ENCODE measurements at places on chromosomes 7 and 10.

GRCh38 chr10:121291823-121292222, 306.4 kb downstream of the FGFR2 start:
- no peak for DNase-seq

- no peak for DNase-seq
These were observed 41.3 kb upstream of the GLI3 start for GRCh38 chr7:42278344-42278743.

- no peak for DNase-seq
These were observed 996.6 kb downstream of the SORCS1 start for GRCh38 chr10:106167946-106168345.

GRCh38 chr7:158030566-158030965, 557.1 kb downstream of the PTPRN2 start:
- no peak for DNase-seq

DNA sequence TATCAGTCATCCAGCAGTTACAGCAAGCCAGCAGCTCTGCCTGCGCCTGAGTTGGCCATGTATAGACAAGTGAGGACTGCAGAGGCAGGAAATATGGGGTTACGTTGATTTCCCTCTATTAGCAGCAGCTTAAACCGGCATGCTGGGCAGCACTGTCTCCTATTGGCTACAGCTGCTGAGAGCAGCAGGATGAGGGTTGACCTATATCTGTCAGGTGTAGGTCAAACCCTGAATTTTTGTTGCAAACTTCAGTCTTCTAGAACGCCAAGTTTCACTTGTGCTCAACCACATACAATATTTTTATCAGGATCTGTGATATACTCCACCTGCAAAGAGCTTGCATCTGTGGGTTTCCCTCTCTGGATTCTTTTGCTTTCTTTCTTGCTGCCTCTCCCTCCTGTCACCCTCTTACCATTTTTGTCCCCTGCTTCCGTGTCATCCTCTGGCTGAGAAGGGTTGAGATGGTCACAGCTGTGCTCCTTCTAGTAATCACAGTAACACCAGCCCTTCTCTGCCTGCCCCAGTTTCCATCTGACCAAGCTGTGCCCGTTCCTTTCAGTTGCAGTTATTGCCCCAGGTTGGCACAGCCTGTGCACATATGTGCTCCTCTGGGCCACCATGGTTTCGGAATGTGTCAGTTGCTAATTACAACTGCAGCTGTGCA, 23.8 kb upstream of the GLCCI1 start:
- no peak for DNase-seq

GRCh38 chr10:22372917-22373316, 27.6 kb downstream of the SPAG6 start:
- no peak for DNase-seq

DNA sequence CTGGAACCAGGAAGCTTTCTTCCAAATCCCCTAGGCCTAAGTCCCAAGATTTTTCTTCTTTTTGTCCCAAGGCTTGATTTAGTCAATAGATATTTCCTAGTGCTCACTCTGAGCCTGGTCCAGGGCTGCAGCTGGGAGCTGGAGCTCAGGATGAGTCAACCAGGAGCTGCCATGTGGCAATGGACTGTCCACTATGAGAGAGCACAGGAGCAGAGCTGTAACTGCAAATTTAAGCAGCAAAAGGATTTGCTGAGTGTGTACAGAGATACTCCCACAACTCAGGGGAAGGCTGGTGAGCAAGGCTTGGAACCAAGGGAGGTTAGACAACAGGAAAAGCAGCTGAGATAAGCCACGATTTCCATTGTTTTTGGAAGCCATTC, 92.1 kb upstream of the CXCL12 start:
- DNase-seq, result no peak

- no peak for DNase-seq
These were observed 666.9 kb downstream of the NXPH1 start for GRCh38 chr7:9100289-9100688.

DNA sequence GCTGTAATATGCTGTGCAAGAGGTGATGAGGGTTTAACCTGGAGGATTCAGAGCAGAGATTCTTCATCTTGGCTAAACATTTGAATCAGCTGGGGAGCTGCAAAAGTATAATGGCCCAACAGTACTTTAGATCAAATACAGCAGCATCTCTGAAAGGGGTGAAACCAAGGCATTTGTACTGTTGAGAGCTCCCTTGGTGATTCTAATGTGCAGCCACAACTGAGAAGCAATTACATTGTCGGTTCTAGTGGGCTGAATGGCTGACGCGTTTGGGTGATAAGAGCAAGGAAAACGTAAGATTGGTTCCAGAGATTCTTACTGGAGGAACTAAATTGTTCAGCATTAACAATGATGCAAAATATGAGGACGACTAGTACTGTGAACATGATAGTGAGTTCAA, 269.7 kb downstream of the AGMO start:
- no peak for DNase-seq

GRCh38 chr7:28330384-28331070, 81.8 kb upstream of the CREB5 start:
- no peak for DNase-seq

DNA sequence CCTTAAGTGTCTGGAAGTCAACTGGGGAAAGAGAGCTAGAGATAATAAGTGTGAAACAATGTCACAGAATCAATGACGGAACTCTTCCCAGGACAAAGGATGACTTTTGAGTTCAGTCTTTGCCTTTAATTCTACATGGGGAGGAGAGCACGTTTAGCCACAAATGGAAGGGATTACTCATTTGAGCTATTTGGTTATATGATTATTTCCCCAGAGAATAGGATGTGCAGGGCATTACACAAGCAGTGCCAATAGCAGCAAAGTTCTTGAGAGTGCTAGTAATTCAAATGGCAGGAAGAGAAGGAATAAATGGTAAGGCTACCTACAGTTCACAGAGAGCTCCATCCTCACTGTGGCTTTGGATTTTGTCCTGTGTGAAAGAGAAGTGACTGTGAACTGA, 6.0 kb downstream of the EGFR start:
- no peak for DNase-seq

DNA sequence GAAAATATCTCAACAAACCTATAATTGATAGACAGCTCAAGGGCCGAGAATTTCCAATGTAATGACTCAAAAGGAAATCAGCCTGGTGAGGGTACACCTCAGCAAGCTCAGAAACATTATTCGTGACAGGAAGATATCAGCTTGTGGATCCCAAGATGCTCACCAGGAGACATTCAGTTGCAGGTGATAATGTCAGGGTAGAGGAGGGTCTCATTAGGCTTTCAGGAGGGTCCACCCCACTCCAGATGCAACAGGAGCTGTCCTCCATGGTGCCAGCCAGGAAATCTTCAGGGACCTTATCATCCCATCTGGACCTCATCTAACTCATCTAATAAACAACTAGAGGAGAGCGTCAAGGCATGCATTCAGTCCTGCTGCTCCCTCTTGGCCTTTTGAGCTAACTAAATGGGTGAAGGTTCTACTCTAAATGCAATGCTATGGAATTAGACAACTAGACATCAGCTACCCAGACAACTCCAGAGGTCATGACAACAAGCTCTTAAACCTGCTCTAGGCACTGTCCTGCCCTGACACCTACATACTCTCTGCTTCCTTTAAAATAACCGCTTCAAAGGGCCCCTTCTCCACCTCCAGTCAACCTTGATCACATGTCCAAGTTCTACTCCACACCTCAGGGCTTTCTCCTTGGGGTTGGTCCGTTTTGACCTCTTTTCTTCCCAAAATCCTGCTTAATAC, 4.3 kb upstream of the GIMAP5 start:
- DNase-seq, result no peak

DNA sequence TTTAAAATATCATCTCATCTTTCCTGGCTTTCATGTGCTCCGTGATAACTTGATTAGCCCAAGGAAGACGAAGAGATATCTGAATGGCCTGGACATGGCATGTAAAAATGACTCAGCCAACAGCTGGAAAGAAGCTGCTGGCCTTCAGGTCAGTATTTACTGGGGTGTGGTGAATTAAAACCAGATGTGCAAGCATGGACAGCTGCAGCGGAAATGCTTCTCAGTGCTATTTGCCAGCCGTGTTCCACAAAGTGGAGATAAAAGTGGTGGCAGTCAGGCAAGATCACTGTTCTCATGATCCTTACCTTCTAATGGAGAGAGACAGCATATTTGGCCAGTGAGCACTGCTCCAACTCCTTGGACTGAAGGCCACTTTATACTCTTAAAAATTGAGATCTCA, 203.1 kb upstream of the VSTM2A start:
- DNase-seq, result no peak

- no peak for DNase-seq
These were observed 23.3 kb downstream of the TBATA start for GRCh38 chr10:70761727-70762350.

- DNase-seq, result no peak
These were observed 167.4 kb upstream of the SH2B2 start for GRCh38 chr7:102119213-102119651.

GRCh38 chr7:37508118-37508517, 59.5 kb upstream of the ELMO1 start:
- DNase-seq, result no peak

GRCh38 chr7:137694405-137694804, 152.4 kb downstream of the DGKI start:
- no peak for DNase-seq

GRCh38 chr10:78706726-78707540, 361.8 kb upstream of the ZMIZ1 start:
- no peak for DNase-seq

GRCh38 chr10:74988054-74988775, 123.2 kb upstream of the SAMD8 start:
- no peak for DNase-seq

GRCh38 chr10:1412531-1413189, 324.7 kb downstream of the ADARB2 start:
- DNase-seq, result no peak

GRCh38 chr10:22651276-22651980, 63.0 kb downstream of the PIP4K2A start:
- no peak for DNase-seq

DNA sequence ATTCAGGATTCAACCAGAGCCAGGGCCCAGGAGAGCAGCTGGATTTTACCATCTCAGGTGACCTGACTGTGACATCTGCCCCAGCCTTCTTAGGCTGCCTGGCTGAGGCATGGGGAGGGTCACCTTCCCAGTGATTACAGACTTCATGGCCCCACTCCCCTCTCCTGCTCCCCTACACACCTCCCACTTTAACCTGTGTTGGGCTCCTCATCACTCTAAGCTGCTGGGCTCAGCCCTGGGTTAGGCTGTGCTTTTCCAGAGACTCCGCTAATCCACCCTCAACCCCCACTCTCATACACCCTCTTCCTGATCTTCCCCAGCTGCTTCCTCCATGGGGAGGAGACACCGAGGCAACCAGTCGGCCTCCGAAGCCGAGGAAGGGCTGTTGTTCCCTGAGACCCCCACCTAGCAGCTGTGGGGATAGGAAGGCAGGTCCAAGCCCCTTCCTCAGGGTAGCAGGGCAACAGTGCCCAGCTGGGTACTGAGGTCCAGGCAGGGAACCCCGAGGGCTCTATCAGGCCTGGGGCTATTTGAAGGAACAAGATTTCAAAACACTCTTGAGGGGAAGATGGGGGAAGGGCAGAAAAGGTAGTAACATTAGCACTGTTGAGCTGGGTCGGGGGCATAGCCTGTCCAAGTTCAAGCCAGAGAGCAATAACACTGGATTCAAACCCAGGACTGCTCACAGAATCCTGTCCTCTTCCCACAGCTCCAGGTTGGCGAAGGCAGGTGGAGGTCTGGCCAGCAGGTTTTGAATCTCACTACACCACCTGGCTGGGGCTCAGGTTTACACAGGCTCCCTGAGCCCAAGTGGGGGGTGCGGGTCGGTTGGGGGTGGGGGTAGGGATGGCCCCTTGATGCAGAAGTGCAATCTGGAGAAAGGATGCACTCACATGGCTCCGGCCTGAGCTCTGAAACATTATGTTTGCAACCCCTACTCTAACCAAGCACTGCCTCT, 1.8 kb downstream of the IMPDH1 start:
- DNase-seq, result no peak

GRCh38 chr10:3805791-3806461, 20.9 kb upstream of the KLF6 start:
- DNase-seq, result no peak

DNA sequence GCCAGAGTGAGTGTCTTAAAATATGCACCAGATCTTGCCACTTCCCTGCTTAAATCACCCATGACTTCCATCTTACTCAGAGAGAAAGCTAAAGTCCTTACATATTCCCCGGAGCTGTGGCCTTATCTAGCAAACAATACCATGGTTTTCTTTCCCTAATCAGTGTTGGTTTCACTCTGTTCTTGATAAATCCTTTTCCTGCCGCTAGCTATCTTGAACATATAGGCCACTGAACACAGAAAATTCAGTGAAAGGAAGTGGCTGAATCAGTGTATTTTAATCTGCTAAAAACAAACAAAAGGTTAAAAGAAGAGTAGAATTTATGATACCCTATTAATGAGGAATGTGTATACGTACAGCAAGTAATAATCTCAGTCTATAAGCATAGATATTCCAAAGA, 42.0 kb upstream of the JAZF1 start:
- DNase-seq, result no peak

DNA sequence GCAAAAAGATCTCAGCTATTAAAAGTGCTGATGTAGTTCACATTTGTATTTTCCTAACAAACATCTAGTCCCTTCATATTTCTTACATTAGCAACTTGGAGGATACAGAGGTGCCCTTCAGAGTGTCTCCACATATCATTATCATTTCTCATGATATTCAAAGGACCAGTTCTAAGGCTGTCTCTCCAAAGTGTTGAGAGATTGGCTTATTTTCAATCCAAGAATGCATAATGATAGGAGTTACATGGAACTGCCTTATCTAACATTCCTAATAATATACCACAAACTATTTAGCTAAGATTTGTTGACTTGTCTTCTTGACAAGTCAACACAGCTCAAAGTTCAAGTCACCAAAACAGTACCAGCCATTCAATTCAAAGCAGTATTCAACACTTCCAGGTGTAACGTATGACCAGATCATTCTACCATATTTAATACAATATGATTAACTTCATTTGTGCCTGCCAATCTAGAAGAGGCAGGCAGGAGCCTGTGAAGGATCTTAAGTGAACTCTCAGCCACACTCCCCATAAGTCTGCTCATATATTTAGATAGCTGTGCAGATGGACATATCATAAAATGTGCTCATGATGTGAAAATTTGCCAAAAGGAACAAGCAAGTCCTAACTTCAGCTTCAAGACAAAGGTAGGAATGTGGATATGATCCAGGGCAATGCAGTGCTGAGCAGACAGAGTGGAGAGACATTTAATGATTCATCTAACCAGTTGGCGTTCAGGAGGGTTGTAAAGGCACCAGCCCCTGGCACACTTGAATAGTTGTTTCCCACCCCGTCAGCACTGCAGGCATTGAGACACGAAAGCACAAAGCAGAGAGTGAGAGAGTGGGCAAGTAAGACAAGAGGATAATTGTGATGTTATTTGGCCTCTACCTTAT, 108.3 kb downstream of the MTERF1 start:
- DNase-seq, result no peak

DNA sequence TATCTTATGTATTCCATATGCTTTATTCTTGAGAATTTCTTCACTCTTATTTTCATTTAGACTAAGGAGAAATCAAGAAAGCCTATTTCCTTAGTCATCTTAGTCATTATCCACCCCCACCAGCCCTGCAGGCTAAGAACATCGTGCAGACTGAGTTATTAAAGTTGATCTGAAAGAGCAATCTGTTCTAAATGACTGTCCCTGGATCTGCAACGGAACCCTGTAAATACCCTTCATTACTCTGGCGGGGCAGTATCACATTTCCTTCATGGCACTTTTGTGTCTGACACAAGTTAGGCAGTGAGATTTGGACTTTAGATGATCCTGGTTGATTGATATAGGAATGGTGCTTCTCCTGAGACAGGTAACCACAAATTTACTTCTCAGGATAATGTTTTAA, 3.5 kb upstream of the MYPN start:
- no peak for DNase-seq

All from H1 (cell line).